ENCODE measurements at places on chromosomes 7 and 10. TPM values are rescaled to one million over a fixed set of nuclear protein-coding genes. Genes with fewer than 3 reads are reported as not detected.

The NUDT1 gene
- 25.3 TPM for total RNA-seq

The GIMAP2 gene
- 24.2 TPM for total RNA-seq

The HACD1 gene
- 47.5 TPM for total RNA-seq

The BRAF gene
- 56.9 TPM for total RNA-seq

The PEX1 gene
- 22.2 TPM for total RNA-seq

The SLC16A12 gene
- 4.7 TPM for total RNA-seq

The NKX1-2 gene
- total RNA-seq: not detected

The AKR1C8 gene
- not detected for total RNA-seq

The PIK3CG gene
- total RNA-seq: 9.5 TPM

The OPALIN gene
- not detected for total RNA-seq

The PDE6C gene
- total RNA-seq: not detected

The WDFY4 gene
- 9.5 TPM for total RNA-seq

The ACTL6B gene
- not detected for total RNA-seq

The AQP1 gene
- 192 TPM for total RNA-seq

The HTRA1 gene
- 224 TPM for total RNA-seq

The COX19 gene
- 14.3 TPM for total RNA-seq

The SLC29A4 gene
- total RNA-seq: 11.0 TPM

The ADAMTS14 gene
- total RNA-seq: not detected

The ACSL5 gene
- total RNA-seq: 35.5 TPM

The SDHAF3 gene
- total RNA-seq: 5.9 TPM

The STYXL1 gene
- total RNA-seq: 37.1 TPM

The AGAP3 gene
- 56.2 TPM for total RNA-seq

The GRID2IP gene
- not detected for total RNA-seq

The ASB15 gene
- not detected for total RNA-seq

The AKR1E2 gene
- 13.9 TPM for total RNA-seq

The ZPBP gene
- not detected for total RNA-seq

The STEAP4 gene
- 90.9 TPM for total RNA-seq

The GARIN1A gene
- total RNA-seq: 1.7 TPM

The VIPR2 gene
- 0.68 TPM for total RNA-seq

The TRUB1 gene
- total RNA-seq: 16.1 TPM

The GIMAP1 gene
- 5.9 TPM for total RNA-seq

The AP1S1 gene
- 16.0 TPM for total RNA-seq

The C7orf57 gene
- not detected for total RNA-seq

The HOXA2 gene
- total RNA-seq: 1.7 TPM

The CYP51A1 gene
- total RNA-seq: 25.1 TPM
